ENCODE measurements at places on chromosomes 7 and 10.

DNA sequence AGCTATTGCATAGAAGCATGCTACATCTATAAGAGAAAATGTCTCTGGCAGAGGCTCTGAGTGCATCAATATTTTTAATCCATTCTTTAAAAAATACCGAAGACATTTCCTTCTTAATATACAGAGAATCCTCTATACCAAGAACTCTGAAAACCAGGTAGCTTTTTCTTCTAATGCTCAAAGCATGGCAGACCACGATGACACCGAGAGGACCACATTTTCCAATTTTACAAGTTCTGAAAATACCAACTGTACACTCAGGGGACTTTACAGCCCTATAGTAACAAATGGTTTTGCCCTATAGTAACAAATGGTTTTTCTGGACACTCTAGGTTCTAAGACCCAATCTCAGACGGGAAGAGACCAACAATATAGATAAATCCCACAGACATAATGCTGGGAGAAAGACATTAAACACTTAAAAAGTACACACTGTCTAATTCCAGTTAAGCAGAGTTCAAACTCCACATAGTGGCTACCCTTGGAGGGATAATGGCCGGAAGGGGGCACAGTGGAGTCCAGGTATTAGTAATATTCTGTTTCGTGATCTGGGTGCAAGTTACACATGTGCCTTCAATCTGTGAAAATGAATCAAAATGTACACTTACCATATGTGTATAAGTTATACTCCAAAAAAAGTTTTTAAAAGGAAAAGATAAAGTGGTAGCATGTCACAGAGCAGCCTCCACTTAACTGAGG, 26.2 kb downstream of the CCDC6 start:
- DNase-seq, result no peak

GRCh38 chr10:130740915-130741750, 570.4 kb downstream of the TCERG1L start:
- no peak for DNase-seq

- no peak for DNase-seq
Measured at GRCh38 chr7:7848246-7848645, 120.3 kb upstream of the GLCCI1 start.

DNA sequence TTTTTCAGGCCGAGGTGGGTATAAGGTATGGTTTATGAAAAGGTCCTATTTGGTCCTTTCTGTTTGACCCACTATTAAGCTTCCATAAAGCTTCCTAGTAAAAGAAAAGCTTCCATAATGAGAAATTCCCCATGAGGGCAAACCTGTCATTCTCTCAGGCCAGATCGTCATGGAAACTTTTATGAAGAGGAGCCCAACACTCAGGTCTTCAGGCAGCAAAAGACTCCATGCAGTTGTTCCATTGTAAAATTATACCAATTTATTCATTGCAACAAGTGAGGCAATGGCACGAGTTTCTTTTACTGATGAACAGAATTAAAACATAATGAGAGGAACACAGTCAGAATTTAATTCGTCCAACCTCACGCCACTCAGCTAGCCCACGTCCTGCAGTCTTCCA, 188.6 kb downstream of the MTERF1 start:
- no peak for DNase-seq

- no peak for DNase-seq
Measured at GRCh38 chr7:141103847-141104429, 30.1 kb downstream of the TMEM178B start.

- DNase-seq, result no peak
Measured at GRCh38 chr10:29613791-29614190, 21.0 kb downstream of the SVIL start.

- no peak for DNase-seq
Measured at GRCh38 chr10:66572700-66573099, 353.1 kb upstream of the LRRTM3 start.

DNA sequence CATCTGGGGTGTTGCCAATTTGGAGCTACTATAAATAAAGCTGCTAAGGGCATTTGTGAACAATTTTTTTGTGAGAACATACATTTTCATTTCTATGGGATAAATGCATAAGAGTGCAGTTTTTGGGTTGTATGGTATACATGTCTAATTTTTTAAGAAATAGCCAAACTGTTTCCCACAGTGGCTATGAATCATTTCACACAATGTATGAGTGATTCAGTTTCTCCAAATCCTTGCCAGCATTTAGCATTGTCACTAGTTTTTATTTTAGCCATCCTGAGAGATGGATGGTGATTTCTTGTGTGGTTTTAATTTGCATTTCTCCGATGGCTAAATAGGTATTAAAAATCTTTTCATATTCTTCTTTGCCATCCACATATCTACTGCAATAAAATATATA, 105.3 kb downstream of the AMPH start:
- no peak for DNase-seq

DNA sequence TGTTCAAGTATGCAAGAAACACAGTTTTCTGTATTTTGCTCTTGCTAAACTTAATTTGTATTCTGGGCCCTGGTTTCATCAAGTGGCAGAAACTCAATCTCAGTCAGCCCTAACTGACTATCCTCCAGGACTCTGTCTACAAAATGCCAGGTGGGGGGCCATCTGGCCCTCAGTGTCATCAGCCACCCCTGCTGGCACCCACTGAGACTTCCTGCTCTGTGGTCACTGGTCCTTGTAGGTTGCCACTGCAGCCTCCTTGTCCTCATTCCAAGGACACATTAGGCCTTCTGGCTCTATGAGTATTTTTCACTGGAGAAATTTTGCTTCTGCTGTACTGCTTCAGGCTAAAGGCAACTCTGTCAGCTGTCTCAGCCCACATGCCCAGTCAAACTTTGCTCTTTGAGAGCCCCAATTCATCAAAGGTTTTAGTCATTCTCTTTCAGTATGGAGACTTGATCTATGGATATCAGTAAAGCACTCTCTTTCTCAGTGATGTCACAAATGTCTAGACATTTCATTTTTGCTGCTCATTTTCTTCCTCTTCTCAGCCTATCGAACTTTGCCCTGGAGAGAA, 163.6 kb downstream of the KCND2 start:
- DNase-seq, result no peak

- DNase-seq, result peak; percentile 36
Measured at GRCh38 chr7:158541346-158542010, 46.1 kb downstream of the PTPRN2 start.

GRCh38 chr10:30697806-30698205, 68.3 kb upstream of the LYZL2 start:
- DNase-seq, result peak; percentile 72

- DNase-seq, result no peak
Measured at GRCh38 chr7:31933481-31933880, 136.7 kb downstream of the PDE1C start.

DNA sequence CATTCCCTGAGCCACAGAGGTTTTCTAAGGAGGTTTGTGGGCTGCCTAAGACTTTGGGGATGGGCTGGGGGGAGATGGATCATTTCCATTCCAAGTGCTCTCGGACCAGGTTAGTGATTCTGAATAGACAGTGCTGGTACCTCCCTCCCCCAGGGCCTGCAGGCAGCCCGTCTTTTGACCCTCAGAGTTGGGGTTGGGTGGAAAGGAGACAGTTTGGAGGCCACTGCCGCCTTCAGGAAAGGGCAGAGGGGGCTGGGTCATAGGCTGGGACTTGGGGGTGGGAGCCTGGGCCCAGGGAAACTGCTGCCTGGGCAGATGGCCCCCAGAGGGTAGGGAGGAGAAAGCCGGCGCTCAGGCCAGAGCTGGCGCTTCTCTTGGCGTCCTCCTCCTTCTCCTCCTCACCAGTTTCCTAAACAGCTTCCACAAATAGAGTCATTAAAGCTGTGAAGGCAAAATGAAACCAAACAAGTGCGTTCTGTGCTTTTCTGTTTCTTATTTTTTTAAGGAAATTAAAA, 4.4 kb downstream of the UNC5B start:
- DNase-seq, result no peak

DNA sequence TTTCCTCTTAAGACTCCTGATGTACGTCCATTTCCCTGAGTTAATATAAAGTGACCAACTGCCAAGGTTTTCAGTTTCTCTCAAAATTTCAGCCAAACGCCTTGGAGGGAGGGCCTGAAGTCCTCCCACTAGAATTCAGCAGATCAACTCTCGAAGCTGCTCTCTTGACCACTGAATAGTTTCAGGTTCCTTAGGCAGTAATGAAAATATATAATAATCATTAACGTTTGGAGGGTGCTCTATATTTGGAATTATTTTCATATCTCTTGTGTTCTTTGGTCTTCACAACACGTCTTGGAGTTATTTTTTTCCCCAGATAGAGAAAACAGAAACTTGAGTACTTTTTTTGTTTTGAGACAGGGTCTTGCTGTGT, 123.6 kb upstream of the SFMBT2 start:
- no peak for DNase-seq

- no peak for DNase-seq
Measured at GRCh38 chr10:80484243-80484642, 30.1 kb downstream of the TSPAN14 start.

GRCh38 chr7:30688718-30689221, 6.5 kb upstream of the CRHR2 start:
- no peak for DNase-seq

All from stimulated activated CD8-positive, alpha-beta memory T cell treated with anti-CD3 and anti-CD28 coated beads, Interleukin-4, amount 100 ng/mL, for 48 hours (primary cell).